ENCODE measurements at places on chromosomes 3 and 15.
A peak's percentile ranks its signal among the peaks of the same experiment; 100 is the strongest.

- DNase-seq: no peak
Observed at GRCh38 chr3:196499061-196499460, 4.5 kb downstream of the RNF168 start.

GRCh38 chr3:108590460-108590859, 938 bp downstream of the DZIP3 start:
- peak; percentile 6 for DNase-seq

GRCh38 chr3:64133272-64133671, 92.0 kb downstream of the PRICKLE2 start:
- no peak for DNase-seq

DNA sequence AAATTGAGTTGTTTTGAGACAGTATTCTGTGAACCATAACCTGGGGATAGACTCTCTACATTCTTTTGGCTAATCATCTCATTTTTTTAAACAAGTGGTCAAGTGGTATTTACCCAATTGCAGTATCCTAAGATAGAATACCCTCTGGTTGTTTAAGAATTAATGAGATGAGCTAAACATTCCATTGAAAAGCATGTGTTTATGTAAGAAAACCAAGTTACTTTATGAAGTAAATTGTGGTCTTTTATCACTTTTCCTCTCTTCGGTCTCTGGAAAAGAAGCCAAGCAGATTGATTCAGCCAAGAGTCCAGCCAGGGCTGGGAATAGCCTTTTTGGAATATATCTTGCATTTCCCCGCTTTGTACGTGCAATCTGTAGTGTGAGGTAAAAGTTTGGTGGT, 185.7 kb upstream of the TOPAZ1 start:
- no peak for DNase-seq

DNA sequence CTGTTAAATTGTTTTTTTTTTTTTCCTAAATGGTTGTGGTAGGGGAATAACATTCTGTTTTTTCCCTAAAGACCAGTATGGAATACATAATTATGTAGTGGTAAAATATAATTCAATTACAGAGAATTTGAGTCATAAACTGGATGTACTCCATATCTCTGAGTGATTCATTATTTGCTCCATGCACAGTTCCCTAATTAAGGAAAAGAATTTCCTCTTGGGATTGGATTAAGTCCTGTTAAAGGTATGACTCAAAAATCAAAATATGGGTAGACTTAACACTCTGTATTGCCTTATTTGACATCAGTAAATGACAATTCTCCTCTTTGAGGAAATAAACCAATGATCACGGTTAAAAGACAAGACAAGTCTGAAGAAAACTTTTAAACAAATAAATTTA, 78.0 kb upstream of the KCNH8 start:
- DNase-seq: no peak

DNA sequence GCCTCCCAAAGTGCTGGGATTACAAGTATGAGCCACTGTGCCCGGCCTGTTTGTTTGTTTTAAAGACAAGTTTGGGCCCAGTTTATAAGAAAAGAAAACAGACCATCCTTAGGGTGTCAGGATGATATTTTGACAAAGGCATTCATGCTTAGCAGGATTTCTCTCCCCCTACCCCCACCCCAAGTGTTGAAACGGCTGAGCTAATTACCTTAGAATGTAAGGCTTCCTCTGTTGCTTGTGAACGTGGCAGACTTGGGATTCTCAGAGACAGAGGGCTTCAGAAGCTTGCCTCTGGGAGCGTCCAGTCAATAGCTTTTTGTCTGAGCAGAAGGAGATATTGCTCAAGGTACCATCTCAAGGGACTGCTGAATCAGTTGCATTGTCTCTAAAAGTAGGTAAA, 24.0 kb downstream of the FLNB start:
- DNase-seq: no peak

- DNase-seq: no peak
Observed at GRCh38 chr15:71565631-71566160, 244.7 kb upstream of the NR2E3 start.

DNA sequence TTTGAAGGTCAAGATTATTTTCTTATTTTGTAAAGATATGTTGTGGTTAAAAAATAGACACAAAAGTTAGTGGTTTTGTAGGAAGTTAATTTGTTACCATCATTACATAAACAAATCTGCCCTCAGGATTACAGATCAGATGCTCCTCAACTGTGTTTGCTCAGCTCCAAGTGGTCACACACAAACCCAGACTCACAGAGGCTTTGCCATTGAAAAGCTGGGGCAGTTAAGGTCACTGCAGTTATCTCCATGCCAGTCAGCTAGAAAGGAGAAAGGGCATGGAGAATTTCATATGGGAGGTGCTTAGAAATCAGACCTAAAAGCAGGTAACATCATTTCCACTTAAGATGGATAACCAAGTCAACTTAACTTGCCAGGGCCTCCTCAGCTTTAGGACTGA, 825.7 kb upstream of the GBE1 start:
- DNase-seq: no peak

DNA sequence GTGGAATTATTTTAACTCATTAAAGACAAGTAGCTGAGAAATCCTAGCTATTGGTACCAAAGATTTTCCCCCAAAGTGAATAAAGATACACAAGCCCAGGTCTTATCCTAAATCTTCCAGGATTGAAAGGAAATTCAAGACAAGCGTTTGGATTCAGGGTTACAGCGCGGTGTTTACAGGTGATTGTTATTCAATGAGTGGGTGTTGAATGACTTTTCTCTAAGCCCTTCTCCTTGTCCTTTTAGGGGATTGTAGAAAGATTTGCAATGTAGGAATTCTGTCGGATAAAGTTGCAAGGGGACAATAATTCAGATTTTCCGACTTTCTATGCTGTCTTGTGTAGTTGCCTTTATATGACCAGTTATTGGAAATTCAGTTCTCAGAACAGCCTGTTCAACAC, 57.2 kb downstream of the USP13 start:
- DNase-seq: no peak

- no peak for DNase-seq
Observed at GRCh38 chr3:122826278-122826677, 31.4 kb downstream of the SLC49A4 start.

DNA sequence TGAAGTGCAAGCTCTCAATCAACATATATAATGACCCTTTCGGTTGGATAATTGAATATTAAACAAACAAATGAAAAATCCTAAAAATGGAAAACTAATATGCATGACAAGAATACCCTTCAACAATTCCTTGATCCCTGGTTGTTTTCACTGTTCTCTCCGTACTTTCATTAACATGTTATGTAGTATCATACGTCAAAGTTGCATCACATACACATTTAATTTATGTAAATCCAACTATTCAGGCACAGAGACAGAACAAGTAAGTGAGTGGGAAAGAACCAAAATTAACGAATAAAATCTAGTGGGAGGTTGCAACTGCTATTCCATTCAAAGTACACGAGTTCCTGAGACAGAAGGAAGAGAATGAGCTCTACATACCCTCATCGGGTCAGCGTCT, 176.0 kb downstream of the SUCLG2 start:
- no peak for DNase-seq

DNA sequence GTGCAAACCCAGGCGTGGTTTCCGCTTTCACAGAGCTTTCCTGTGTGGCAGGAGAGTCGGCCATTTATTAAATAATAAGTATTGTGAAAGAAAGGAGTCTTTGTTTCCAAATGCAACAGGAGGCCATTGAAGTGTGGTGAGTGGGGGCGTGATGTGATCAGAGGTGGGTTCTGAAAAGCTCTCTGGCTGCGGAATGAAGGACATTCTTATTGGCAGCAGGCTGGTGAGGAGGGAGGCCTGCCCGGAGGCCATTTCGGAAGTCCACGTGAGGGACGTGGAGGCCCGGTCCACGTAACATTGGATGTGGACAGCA, 11.1 kb downstream of the ARNT2 start:
- DNase-seq: no peak

- no peak for DNase-seq
Observed at GRCh38 chr3:45942051-45942825, 1.0 kb upstream of the CXCR6 start.

Data from urothelium cell line (cell line).